A549 treated with Mapracorat at 1 μM for 4 hours (cell line): ENCODE measurements at places on chromosomes 1 and 21. TPM values are rescaled to one million over a fixed set of nuclear protein-coding genes. Genes with fewer than 3 reads are reported as not detected.

EFNA3 gene
- total RNA-seq: 7.8 to 10.8 TPM (median 10.0 TPM) in 5 replicates

KCNE2 gene
- not detected in 5 replicates for total RNA-seq

NPPB gene
- 0.22 TPM in 1 of 5 replicates, not detected in the others for total RNA-seq

GJA9 gene
- total RNA-seq: not detected in 5 replicates

MPZ gene
- 0.09 to 0.43 TPM (median 0.27 TPM) in 4 of 5 replicates, not detected in the other for total RNA-seq

IGSF5 gene
- not detected in 5 replicates for total RNA-seq

STUM gene
- total RNA-seq: not detected in 5 replicates

TSSK3 gene
- total RNA-seq: 0.86 TPM in 1 of 5 replicates, not detected in the others
